SW480 (cell line): ENCODE measurements at places on chromosomes 2 and 18.

GRCh38 chr2:127197475-127198385 lies 22.4 kb downstream of the CYP27C1 start:
- peak; percentile 82 for DNase-seq

DNA sequence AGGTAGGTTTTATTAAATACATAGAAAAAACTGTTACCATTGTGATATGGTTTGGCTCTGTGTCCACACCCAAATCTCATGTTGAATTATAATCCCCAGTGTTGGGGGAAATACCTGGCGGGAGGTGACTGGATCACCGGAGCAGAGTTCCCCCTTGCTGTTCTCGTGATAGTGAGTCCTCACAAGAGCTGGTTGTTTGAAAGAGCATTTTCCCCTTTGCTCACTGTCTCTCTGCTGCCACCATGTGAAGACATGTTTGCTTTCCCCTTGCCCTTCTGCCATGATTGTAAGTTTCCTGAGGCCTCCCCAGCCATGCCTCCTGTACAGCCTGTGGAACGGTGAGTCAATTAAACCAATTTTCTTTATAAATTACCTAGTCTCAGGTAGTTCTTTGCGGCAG lies 352.7 kb upstream of the SLC39A10 start:
- DNase-seq: peak; percentile 9

- DNase-seq: no peak
These were observed 12.6 kb upstream of the KDSR start for GRCh38 chr18:63379639-63379962.

- DNase-seq: no peak
These were observed 74.9 kb upstream of the TFCP2L1 start for GRCh38 chr2:121359716-121360565.

DNA sequence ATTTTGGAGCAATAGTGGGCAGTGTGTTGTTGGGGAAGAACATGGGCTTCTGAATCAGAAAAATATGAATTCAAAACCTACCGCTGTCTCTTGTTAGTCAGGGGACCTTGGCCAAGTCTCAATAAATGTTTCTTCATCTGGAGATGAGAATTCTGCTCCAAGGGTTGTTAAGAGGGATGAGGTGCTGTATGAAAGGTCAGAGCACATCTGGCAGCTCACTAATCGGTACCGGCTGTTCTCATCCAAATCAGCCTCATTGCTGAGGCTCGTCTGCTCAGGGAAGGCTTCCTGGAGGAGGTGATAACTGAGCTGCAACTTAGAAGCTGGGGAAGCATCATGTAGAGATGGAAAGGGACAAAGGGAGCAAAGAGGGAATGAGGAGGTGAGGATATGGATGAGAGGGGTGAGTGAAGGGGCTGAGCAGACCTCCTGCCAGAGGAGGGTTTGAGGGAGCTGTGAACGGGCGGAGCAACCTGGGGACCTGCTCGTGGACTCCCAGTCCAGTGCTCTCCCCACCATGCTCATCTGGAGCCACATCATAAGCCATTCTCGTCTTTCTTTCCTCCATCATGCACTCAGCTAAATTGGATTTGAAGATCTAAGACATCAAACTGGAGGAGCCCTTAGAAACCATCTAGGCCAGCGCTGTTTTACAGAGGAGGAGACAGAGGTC lies 47.4 kb downstream of the GREB1 start:
- no peak for DNase-seq

- DNase-seq: no peak
These were observed 25.5 kb downstream of the RMC1 start for GRCh38 chr18:23528580-23529472.

DNA sequence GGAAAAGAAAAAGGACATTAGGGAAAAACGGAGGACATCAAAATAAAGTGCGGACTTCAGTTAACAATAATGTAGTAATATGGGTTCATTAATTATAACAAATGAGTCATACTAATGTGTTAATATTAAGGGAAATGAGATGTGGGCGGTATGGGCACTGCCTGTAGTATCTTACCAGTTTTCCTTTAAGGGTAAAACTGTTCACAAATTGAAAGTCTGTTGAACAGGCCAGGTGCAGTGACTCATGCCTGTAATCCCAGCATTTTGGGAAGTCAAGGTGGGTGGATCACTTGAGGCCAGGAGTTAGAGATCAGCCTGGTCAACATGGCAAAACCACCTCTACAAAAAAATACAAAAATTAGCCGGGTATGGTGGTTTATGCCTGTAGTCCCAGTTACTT lies 56.8 kb upstream of the PMAIP1 start:
- no peak for DNase-seq

DNA sequence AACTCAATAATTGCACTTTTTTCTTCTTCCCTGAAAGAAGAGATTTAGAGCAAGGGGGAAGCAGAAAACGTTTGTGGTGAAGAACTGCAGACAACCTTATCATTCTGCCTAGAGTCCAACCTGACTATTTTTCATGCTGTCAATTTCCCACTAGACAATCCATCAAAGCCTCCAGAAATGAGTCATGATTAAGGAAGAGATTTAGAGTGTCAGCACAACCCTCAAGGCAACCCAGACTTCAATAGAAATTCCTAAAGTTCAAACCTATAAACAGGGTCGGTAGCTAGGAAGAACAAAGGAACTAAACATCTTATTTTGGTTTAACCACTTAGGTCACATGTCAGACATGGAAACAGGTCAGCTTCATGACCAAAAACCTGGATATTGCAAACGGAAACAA lies 86.9 kb downstream of the SLC25A12 start:
- peak; percentile 66 for DNase-seq

- no peak for DNase-seq
These were observed 42.0 kb downstream of the PDE1A start for GRCh38 chr2:182384860-182385259.
